ENCODE measurements at places on chromosomes 5 and 9. TPM values are rescaled to one million over a fixed set of nuclear protein-coding genes. Genes with fewer than 3 reads are reported as not detected.

The GOLGA1 gene
- total RNA-seq: 12.8 TPM

The ZNG1C gene
- 15.9 TPM for total RNA-seq

The ZDHHC11 gene
- total RNA-seq: 2.5 TPM

The CAMK4 gene
- total RNA-seq: 0.77 TPM

The CDH9 gene
- not detected for total RNA-seq

The ARHGEF39 gene
- total RNA-seq: 0.66 TPM

The ACTBL2 gene
- under 0.01 TPM for total RNA-seq

The GFI1B gene
- total RNA-seq: not detected
